Fibroblast of the aortic adventitia (primary cell): ENCODE measurements at places on chromosomes 1 and 21. TPM values are rescaled to one million over a fixed set of nuclear protein-coding genes. Genes with fewer than 3 reads are reported as not detected.
A peak's percentile ranks its signal among the peaks of the same experiment; 100 is the strongest.

REN gene
- total RNA-seq = not detected in 2 replicates

DNA sequence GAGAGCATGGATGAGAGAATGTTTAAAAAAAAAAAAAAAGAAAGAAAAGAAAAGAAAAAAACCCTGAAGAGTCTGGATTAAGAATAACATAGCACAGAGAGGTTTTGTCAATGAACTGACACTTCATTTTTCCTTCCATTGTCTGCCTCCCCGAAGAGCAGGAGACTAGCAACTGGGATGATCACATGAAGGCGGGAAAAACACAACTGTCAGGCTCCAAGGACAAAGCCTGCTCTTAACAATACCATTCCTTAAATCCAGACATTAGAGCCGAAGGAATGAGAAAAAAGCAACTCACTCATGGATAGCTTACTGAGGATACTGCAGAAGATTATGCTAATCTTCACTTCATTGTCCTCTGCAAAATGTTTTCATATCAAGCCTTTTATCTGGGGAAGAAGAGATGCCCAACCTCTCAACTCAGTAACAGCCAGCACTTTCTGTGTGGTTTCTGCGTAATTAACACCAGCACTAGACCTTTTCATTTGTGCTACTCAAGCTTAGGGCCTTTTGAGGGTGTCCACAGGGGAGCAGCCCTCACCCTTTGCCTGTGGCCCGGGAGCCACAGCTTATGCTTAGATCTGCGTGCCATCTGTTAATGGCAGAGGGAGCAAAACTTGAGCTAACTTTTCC is 182.3 kb downstream of the BARHL2 start:
- DNase-seq = no peak

- DNase-seq = no peak
Observed at GRCh38 chr1:229547542-229547941, 11.0 kb downstream of the ABCB10 start.

DNA sequence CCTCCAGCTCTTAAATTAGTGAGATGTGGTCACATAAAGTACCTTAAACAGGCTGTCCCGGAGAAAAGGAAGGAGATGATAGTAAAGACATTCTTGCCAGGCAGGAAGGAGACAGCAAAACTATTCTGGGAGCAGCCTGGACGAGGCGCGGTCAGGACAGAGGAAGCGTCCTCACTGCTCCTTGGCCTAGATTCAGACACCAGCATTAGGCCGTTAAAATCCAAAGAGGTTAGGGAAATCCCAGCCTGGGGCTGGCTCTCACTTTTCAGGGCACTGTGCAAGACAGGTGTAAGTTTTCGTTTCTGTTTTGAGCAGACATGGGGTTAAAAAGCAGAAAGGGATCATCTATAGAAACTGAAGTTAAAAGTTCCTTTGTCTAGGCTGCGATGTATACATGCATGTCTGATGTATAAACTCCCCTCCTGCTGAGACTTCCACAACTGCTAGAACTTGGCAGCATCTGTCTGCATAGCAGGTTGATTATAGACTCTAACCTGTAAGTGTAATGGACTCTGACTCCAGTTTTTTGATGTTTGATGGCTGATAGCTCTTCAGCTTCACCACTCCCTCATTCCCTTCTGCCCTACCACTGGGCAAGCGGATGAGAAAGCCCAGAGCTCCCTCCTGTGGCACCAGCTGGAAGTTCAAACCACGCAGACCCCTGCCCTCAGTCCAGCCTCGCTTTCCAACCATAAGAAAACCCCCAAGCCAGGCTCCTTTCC is 21.5 kb downstream of the STPG1 start:
- DNase-seq = peak; percentile 49

SPRR1A gene
- total RNA-seq = not detected in 2 replicates

ADGRB2 gene
- 7.9 and 11.3 TPM in 2 replicates for total RNA-seq

GRCh38 chr1:22903113-22903512 is 69.6 kb downstream of the LACTBL1 start:
- peak; percentile 30 for DNase-seq

GRCh38 chr1:91201176-91201575 is 179.3 kb upstream of the ZNF644 start:
- no peak for DNase-seq

DNA sequence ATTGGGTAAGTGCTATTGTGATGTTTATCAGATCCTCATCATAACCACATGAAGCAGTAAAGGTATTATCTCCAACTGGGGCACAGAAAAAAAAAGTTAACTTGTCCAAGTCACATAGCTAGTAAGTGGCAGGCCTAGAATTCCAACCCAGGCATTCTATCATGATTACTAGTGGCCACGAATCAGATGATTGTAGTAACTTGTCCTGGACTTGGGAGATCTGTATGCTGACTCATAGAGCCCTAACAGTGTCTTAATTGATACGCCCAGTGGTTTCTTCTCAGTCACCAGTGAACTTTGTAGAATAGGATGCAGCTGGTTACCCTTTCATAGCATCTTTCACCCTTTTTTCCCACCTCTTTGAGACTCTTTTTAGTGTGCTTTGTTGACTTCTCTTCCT is 91.1 kb upstream of the UBE2U start:
- peak; percentile 77 for DNase-seq
